ENCODE measurements at places on chromosomes 1 and 21.
A peak's percentile ranks its signal among the peaks of the same experiment; 100 is the strongest.

DNA sequence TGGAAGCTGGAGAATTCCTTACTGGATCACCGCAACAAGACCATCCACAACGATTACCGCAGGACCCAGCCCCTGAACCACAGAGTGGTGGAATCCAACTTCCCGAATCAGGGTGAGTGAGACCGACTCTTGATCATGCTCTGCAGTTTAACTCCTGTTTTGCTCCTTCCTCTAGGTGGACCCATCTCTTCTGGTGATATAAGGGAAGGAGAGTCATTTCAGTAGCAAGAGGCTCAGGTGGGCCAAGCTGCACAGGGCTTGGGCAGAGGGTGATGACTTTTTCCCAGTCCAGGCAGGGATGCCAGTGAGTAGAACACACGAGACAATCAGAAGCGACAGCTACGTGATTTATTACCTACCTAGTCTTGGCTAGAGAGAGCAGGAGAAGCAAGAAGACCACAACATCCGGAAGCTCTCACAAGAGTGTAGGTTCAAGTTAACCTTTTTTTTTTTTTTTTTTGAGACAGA, 25.2 kb downstream of the CA6 start:
- DNase-seq = no peak

DNA sequence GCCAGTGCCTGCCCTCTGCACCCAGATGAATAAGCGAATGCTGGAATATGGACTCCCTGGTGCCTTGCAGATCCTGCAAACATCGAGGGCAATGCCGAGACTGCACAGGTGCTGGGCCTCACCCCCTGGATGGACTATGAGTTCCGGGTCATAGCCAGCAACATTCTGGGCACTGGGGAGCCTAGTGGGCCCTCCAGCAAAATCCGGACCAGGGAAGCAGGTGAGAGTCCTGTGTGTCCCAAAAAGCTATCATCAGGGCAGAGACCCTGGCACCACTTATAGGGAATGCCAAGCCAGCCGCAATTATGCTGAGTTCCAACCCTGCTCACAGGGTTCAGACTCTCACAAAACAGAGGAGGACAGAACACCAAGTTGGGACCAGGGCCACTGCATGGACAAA, 17.2 kb downstream of the TMEM81 start:
- DNase-seq = no peak

GRCh38 chr1:160951443-160952128, 3.0 kb downstream of the ITLN2 start:
- DNase-seq = peak; percentile 69

DNA sequence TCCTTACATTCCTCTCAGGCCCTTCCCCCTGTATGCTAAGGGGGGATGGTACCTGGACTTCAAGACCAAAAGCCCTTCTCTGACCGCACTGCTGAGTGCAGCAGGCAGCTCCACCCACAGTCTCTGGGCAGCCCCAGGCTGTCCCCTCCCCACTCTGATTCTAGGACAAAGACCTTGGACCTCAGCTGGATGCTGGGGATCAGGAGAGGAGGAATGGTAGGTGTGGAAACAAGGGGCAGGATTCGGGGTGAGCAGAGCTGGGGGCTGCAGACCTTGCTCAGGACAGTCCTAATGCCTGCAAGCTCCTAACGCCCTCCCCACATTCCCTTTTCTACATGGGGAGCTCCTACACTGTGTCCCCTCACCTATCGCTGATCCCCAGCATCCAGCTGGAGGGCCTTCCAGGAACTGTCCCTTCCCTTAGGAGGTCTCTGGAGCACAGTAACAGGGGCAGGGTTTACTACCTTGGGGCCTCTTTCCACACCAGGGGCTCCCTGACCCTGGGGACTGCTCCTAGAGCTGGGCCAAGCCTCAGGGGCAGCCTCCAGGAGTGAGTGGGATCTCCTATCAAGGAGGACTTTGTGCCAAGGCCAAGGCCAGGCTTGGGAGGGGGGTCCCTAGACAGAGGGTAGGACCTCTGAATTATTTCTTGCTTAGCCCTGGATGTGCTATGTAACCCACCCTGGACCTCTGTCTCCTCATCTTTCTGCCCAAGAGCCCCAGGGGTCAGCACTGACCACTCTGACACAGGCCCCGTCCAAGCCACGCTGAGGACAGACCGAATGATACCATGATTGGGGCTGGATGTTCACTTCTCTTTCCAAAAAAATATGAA, 5.6 kb downstream of the CLDN19 start:
- DNase-seq = no peak

DNA sequence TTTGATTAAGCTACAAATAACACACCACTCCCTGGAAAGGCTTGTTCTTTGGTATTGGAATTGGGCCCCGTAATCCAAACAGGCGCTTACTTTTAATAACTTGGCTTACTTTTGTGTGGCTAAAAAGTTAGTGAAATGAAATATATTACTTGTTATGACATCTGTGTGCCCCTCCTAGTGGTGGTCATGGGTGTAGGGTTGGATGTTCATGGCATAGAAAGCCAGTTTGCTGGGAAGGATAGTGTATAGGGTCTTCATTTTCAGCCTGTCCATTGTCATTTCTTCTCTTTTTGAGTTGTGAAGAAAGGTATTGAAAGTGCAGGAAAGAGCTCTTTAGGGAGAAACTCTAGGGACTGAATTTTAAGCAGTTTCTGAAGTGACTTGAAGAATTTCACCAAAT, 5.9 kb downstream of the CDC14A start:
- DNase-seq = no peak

- no peak for DNase-seq
Observed at GRCh38 chr1:938711-939489, 15.2 kb downstream of the SAMD11 start.

DNA sequence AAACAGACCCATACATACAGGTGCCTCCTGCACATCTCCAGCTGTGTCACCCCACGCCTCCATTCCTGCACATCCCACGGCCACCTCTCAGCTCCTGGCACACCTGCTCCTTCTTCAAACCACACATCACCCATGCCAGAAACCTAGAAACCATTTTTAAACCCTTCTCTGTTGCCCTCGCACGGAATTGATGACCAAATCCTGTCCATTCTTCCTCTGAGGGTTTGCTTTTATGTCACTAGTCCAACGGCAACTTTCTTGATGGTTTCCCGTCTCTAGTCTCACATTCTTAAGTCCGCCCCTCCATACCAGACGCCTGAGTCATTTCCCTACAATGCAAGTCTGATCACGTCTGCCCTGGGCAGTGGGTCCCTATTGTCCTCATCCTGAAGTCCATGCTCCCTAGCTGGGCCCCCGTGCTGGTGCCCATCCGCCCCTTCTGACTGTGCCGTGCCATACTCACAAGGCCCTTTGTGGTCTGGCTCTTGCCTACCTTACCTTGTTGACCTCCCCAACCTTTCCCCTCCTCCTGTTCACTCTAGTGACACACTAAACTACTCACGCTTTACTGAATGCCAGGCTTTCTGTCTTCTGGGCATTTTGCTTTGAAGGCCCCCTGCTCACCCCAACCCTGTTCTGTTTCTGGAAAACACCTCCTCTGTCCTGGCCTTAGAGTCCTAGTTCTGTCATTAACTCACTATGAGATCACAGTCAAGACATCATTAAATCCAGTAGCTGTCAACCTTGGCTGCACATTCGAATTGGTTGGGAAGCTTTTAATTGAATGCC, 17.6 kb downstream of the SLC2A1 start:
- no peak for DNase-seq

DNA sequence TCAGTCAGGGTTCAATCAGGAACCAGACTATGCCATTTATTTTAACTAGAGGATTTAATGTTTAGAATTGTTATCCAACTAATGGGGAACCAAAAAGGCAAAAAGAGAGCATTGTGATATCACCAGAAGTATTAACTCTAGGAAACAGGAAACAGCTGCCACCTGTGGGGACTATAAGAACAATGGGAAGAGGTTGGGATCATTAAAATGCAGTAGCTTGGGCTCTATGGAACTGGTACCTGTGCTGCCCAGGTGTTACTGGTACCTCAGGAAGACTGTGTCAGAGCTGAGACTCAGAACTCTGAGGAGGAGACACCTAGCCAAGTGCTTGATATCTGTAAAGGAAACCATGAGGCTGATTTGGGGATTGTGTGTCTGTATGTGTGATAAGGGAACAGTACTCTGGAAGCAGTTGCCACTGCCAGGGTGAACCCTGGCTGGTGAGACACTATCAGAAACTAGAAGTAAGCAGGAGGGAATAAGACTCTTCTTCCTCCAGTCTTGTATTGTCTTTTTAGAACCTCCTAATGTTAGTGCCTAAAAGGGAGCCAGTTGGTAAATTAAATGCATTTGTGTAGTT, 49.4 kb downstream of the MAN1A2 start:
- DNase-seq = no peak

DNA sequence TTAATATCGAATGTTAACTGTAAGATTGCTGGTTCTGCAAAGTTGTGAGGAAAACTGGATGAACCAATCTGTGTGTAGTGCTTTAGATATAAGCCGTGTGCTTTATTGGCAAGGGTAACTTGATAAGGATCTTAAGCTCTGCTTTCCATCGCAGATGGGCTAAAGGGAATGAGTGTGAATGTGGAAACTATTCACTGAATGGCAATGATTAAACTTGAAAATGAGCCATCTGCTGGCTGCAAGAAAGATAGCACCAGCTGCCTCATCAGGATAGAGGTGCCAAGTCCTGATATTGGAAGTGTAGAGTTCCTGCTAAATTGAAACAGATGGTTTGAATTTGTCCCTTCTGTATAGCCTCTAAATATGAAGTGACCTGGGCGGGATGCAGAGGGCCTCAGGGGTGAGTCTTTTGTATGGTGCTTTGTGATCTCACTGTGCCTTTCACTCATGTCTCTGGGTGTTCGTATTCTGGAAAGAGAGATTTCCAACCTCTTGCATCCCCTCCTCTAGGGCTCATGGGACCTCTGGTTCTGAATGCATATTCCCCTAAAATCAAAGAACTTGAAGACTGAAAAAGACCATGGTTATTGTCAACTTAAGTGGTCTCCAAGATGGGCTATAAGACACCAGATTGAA, 9.2 kb downstream of the FCRL3 start:
- no peak for DNase-seq

All from mesothelial cell of epicardium (in vitro differentiated cells).